GM19239 (cell line): ENCODE measurements at places on chromosomes 13 and 19.

GRCh38 chr13:64534302-64534701, 2695.8 kb downstream of the PCDH9 start:
- no peak for DNase-seq

- no peak for DNase-seq
These were observed 4.3 kb downstream of the ZNF486 start for GRCh38 chr19:20171285-20171684.

- no peak for DNase-seq
These were observed 8.1 kb upstream of the ZNF784 start for GRCh38 chr19:55632463-55632834.

- no peak for DNase-seq
These were observed 38.4 kb upstream of the TCF3 start for GRCh38 chr19:1690699-1691307.

DNA sequence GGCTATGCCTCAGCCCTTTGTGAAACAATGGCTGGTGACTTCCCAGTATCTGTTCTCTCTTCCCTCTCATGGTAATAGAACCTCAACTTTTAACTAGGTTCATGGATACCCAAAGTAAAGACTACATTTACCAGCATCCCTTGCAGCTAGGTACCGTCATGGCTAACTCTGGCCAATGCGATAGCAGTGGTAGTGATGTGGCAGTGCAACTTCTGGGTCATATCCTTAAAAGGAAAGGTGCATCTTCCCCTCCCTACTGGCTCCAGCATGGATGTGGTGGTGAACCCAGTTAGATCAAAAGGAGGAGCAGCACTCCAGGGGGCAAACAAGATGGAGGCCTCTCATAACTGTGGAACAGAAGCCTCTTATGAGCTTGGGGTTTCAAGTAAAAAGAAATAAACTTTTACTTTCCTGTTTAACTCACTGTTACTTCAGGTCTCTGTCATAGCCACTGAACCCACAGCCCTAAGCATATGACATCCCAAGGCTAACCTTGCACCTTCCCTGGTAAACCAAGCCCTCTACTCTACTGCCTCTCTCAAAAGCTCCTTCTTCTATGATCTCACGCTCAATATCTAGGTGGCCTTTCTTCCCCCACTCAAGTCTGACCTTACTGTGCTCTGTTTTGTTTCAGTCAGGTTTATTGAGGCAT, 104.4 kb downstream of the DOCK9 start:
- DNase-seq = no peak

- no peak for DNase-seq
These were observed 2.7 kb downstream of the TPP2 start for GRCh38 chr13:102599426-102600012.

- no peak for DNase-seq
These were observed 6.0 kb upstream of the FFAR2 start for GRCh38 chr19:35442091-35442490.

- DNase-seq = no peak
These were observed 6.8 kb downstream of the TRAPPC6A start for GRCh38 chr19:45171211-45171623.

DNA sequence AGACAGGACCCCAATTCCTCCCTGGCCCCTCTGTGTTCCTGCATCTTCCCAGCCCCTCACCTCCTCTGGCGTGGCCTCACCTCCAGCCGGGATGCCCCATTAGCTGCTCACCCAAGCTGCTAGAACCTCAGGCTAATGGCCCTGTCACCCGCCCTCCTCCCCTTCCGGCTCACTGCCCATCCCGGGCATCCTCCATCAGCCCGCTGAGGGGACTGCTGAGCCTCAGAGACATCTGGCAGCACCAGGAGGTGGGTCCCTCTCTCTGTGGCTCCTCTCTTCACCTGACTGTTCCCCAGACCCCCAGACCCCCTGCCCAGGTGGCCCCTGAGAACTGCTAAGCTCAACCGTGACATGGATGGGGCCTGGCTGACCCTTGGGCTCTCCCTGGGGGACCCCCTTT, 2.9 kb downstream of the FFAR1 start:
- DNase-seq = no peak

GRCh38 chr19:30722186-30722585, 350.0 kb downstream of the ZNF536 start:
- no peak for DNase-seq

- DNase-seq = no peak
These were observed 319.0 kb downstream of the ZNF536 start for GRCh38 chr19:30690935-30691818.

- no peak for DNase-seq
These were observed 11.1 kb downstream of the PLK5 start for GRCh38 chr19:1534972-1535371.

GRCh38 chr13:110949628-110950027, 34.8 kb upstream of the ANKRD10 start:
- no peak for DNase-seq

- no peak for DNase-seq
These were observed 421.0 kb upstream of the KLF12 start for GRCh38 chr13:74555276-74555625.

GRCh38 chr19:28880735-28881401, 332.1 kb downstream of the UQCRFS1 start:
- DNase-seq = no peak

- DNase-seq = peak; percentile 72
These were observed 7.9 kb downstream of the UNC13A start for GRCh38 chr19:17680230-17680722.

GRCh38 chr19:37953171-37953917, 46.3 kb downstream of the SIPA1L3 start:
- no peak for DNase-seq

DNA sequence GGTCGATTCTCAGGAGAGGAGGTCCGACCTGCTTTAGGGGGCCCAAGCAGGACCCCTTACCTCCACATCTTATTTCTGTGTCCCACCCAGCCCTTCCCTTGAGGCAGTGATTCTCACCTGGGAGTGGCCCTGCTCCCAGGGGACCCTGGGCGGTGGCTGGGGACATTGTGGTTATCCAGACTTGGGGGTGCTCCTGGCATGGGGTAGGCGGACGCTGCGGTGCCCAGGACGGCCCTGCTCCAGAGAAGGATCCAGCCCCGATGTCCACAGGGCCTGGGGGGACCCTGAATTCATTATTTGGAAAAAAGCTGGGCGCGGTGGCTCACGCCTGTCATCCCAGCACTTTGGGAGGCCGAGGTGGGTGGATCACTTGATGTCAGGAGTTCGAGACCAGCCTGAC, 84.4 kb downstream of the GADD45B start:
- no peak for DNase-seq

GRCh38 chr13:21616880-21617279, 12.9 kb upstream of the MICU2 start:
- DNase-seq = no peak

DNA sequence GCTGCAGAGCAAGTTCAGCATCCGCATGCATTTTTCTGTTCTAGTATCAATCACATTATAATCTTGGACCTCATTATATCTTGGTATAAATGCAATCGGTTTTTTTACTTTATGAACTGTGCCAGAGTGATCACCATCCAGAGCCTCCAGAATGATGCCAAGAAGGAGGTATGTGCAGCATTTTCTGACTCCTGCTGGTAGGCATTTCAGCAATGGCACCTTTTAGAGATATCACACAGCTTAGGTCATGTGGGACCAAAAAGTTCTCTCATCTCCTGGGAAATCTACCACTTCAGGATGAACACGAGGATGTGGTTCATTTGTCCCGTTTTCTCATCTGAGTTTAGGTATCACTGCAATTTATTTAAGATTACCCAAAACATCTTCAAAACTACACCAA, 220.4 kb downstream of the VWA8 start:
- DNase-seq = no peak

GRCh38 chr13:43057653-43058317, 34.4 kb downstream of the DNAJC15 start:
- no peak for DNase-seq

DNA sequence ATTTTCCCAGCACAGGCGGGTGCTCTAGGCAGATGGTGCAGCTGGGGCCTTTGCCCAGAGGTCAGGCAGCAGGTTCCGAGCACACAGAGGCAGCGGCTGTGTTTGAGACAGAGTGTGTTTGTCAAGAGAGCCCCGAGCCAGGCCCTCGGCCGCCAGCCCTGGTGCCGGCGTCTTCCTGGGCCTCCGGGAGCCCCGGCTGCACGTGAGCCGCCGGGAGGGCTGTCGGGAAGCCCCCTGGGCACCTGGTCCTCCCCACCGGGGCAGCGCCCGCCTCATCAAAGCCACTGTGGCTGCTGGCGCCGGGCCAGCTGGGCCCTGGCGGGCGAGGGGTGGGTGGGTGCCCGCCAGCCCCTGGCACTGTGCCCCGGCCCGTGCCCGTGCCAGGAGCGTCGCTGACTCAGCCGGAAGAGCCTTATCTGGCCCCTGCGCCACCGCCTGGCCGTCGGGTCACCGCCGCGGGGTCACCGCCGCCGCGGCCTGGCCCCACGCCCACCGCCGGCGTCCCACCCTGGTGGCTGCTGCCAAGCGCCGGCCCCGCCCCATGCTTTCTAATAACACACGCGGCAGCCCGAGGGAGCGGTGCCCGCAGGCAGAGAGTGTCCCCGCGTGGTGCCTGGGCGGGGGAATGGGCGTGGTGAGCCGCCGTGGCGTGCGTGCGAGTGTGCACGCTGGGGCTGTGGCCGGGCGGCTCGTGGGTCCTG, 14.9 kb downstream of the ARID3A start:
- no peak for DNase-seq

GRCh38 chr19:18349524-18350128, 9.2 kb downstream of the PGPEP1 start:
- DNase-seq = peak; percentile 51

DNA sequence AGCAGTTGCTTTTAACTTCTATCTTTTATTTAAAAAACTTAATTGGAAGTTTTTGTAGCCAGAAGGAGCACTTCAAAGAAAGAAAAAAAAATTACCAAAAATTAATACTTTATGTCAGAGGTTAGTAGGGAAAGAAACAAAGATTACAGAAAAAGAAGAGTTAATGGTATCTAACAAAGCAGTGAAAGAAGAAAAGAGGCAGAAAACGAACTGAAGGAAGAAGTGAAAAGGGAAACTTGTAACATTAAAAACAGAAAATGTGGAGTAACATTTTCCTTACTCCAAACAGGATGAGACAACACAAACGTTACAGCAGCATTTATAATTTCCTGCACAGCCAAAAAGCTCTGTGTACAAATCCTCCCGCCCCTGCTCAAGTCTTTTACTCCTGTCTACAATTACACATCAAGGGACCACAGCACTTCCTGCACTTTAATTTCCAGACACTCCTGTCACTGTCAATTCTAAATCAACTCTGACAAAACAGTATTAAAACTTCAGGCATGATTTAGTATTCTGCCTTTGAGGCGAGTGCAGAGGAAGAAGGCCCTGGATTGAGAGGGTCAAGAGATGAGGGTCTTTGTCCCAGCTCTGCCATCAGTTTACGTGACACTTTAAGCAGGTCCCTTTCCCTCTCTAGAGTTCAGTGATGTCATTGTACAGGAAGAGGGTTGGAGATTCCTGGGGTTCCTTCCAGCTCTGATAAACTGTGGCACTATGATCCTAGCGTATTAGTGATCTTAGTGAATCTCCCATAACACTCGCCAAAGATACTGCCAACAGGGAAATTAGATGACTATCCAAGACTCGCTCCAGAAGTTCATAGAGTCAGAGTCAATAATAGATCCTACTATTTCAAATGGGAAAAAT, 53.2 kb upstream of the LSM14A start:
- no peak for DNase-seq

GRCh38 chr19:41430922-41431321, 3.7 kb upstream of the B3GNT8 start:
- DNase-seq = no peak

DNA sequence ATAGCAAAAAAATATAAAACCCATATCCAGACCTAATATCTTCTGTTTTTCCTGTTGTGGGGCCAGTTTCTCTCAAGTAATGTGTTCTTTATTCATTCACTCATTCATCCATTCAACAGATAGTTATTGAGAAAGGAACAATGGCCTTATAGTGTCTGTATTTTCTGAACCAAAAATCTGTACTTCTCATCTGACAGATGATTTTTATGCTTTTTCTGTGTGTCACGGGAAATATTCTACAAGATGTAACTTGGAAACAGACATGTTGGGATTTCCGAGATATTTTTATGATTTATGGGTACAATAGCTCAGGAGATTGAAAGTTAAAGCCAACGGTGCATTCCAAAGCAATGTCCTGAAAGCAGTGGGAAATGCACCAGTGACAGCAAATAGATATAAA, 5.7 kb downstream of the ACOD1 start:
- DNase-seq = no peak

- no peak for DNase-seq
These were observed 216.8 kb downstream of the DIAPH3 start for GRCh38 chr13:59946944-59947343.

- no peak for DNase-seq
These were observed 1251.9 kb upstream of the SLC10A2 start for GRCh38 chr13:104318121-104318520.

- peak; percentile 68 for DNase-seq
These were observed at the start of gene CEACAM21 for GRCh38 chr19:41575998-41576397. TSS of gene CEACAM21 (plus strand) at chr19:41576166. CDS start at chr19:41576275, 109 bp downstream.

- no peak for DNase-seq
These were observed 306.8 kb downstream of the KCNRG start for GRCh38 chr13:50322006-50322405.

GRCh38 chr13:57988276-57988675, 356.7 kb downstream of the PCDH17 start:
- DNase-seq = no peak

- no peak for DNase-seq
These were observed 201.3 kb upstream of the SLITRK6 start for GRCh38 chr13:86000546-86000945.

- DNase-seq = no peak
These were observed 1318.5 kb downstream of the PCDH9 start for GRCh38 chr13:65911546-65912193.

GRCh38 chr13:51298812-51299211, 40.7 kb upstream of the SERPINE3 start:
- no peak for DNase-seq

- DNase-seq = no peak
These were observed 12.7 kb downstream of the ARHGAP45 start for GRCh38 chr19:1079566-1080111.

- no peak for DNase-seq
These were observed 15.0 kb downstream of the TDRD3 start for GRCh38 chr13:60411983-60412382.

DNA sequence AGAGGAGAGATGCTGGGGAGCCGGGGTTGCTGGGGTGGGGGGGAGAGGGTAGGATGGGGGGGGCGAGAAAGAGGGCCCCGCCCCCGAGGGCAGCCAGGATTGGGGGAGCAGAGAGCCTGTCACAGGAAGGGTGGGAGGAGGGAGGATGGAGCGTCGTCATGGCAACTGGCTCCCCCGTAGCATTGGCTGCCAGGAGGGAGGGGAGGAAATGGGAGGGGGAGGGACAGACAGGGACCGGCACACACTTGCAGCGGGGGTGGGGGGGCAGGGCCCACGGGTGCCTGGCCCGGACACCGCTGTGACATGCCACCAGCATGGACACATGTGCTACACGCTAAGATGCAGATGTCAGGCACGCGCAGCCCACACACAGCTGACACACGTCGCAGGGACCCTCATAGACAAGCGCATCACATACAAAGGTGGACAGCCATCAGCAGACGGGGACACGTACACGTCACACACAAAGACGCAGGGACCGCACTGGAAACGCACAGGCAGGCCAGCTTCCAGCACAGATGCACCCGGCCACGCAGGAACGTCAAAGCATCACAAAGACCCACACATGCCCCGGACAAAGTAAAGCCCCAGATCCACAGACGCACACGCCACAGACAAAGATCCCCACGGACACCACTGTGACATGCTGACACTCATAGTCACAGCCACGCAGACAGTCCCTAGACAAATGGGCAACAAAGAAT, at the start of gene LMTK3:
Gene LMTK3, minus strand, starts transcription at position 36 of the 704 bp plus-strand sequence. CDS start 259 bp downstream, outside the sequence.
- no peak for DNase-seq
